WERI-Rb-1 (cell line): ENCODE measurements at places on chromosomes 3 and 15.

- DNase-seq: no peak
Observed at GRCh38 chr3:72017311-72017710, 232.4 kb upstream of the PROK2 start.

GRCh38 chr3:110576960-110577359 lies 494.7 kb upstream of the NECTIN3 start:
- no peak for DNase-seq

DNA sequence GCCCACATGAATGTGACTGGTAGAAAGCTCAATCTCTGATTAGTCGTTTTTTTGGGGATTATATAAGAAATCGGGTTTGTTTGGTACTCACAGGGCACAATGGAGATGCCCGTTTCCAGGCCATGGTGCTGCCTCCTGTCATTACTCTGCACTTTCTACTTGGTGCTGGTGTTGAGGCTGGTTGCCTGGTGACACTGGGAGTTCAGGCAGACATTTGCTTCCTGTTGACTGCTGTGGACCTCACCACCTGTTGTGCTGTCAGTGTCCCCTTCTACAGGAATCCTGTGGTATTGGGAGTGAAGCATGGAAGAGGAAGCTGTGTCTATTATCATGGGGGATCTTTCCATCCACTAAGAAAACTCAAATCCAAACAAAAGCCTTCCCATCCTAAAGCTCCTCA lies 227.2 kb upstream of the TBL1XR1 start:
- DNase-seq: no peak

DNA sequence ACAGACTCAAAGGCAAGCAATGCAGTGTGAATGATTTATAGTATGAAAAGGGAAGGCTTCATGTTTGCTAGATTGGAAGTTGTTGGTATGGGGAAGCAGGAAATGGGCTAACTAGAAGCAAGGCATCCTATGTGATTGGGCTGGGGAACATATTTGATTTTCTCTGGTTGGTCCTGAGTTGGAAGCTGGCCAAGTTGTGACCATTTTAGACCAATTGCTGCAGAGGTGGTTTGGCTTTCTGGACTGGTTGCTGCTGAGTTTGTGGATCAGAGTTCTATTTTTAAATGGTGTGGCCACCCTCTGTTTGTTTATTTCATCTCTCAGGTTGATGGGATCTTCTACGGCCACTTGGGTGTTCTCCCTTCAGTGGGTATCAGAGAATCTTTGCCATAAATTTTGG lies 39.7 kb downstream of the NUDT16 start:
- DNase-seq: no peak
